ENCODE measurements at places on chromosomes 1 and 21.

- DNase-seq: no peak
Measured at GRCh38 chr1:20291645-20292084, 990 bp downstream of the VWA5B1 start.

DNA sequence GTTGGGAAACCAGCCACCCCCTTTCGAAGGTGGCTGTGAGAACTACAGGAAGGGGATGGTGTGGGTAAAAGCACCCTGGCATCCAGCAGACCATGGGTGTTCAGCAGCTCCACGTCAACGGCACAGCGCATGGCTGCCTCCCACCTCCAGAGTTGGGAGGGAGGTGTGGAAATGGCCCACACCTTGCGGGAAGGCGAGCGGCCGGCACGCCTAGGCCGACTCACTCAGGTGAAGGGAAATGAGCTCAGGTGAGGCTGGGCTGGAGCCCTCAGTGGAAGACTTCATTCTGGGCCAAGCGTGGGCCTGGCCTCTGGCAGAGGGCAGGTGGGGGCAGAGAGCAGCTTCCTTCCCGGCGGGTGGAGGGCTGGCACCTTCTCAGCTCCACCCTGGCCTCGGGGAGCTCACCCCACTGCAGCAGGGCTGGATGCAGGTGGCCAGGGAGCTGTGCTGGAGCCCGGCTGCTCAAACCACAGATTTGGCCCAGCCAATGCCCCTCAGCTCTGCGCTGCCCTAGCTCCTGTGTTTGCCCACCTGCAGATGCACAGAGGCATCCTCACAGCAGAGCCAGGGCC is 24.8 kb upstream of the ALDH4A1 start:
- DNase-seq: peak; percentile 43

- DNase-seq: no peak
Measured at GRCh38 chr1:86753700-86754099, 49.3 kb downstream of the SH3GLB1 start.

DNA sequence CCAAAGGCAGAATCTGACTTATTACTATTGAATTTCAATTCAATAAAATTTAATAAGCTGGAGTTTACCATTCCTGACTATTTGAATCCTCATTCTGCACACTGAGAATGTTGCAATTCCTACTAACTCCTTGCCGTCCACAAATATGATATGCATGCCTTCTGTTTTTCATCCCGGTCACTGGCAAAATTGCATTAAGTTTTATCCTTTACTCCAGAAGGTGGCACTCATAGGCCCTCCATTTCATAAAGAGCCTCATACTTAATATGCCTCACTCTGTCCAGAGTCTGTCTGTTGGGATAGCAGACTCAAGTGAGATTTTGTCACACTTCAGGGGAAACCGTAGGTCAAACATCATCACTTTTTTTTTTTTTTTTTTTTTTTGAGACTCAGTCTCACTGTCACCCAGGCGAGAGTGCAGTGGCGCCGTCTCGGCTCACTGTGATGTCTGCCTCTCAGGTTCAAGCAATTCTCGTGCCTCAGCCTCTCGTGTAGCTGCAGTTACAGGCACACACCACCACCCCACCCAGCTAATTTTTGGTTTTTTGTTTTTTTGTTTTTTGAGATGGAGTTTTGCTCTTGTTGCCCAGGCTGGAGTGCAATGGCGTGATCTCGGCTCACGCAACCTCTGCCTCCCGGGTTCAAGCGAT is 27.3 kb downstream of the F11R start:
- no peak for DNase-seq

DNA sequence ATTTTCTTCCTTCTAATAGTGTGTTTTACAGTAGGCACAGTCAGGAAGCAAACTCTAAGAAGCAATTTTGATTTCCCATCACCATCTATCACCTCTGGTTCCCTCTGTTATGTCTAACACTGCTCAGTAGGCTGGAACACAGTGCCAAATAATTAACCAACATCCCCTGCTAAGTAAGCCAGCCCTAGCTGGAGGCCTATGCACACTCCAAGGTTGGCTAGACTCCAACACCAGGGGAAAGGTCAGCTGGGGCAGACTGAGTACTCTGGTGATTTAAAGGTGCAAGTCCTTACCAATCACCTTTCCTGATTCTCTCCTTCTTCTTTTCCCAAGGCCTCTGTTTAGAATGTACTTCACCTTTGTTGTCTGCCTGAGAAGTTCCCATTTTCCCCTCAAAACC is 46.5 kb upstream of the BEND5 start:
- DNase-seq: no peak

GRCh38 chr1:2413495-2414296 is 1.3 kb upstream of the PEX10 start:
- no peak for DNase-seq

DNA sequence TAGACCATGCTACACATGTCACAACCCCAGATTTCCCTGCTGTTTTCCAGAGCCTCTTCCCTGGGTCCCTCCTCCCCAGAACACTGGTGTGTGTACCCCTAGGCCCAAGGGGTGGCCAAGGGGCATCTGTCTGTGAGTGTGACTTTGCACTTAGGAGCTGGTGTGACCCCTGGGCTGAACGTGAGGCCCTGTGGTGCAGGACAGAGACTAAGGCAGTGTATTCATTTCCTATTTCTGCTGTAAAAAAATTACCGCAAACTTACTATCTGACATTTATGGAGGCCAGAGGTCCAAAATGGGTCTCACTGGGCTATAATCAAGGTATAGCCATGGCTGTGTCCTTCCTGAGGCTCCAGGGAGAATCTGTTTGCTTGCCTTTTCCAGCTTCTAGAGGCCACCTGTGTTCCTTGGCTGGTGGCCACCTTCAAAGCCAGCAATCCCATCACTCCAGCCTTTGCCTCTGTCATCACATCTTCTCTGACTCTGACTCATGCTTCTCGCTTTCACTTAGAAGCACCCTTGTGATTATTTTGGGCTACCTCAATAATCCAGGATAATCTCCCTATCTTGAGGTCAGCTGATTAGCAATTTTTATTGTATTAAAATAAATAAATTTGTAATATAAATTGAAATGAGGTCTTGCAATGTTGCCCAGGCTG is 24.0 kb upstream of the ELOA start:
- no peak for DNase-seq

DNA sequence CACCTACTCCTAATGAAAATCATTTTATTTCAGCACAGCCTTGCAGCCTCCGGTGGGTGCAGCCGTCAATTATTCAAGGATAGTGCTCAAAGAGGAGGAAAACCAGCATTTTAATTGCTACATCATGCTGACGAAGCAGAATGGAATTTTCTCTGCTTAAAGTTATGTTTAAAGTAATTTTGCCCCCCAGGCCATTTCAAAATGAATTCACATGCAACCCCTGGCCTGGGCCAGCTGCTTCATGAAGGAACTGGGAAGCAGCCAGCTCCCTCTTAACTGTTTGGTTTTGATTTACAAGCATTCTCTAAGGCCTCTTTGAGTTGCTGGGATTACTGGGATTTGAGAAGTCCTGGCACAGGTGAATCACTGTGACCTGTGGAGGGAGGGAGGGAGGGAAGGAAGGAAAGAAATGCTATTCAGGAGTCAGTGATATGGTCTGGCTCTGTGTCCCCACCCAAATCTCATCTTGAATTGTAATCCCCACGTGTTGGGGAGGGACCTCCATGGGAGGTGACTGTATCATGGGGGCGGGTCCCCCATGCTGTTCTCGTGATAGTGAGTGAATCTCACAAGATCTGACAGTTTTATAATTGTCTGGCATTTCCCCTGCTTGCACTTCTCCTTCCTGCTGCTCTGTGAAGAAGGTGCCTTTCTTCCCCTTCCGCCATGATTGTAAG is 66.0 kb downstream of the PGBD5 start:
- no peak for DNase-seq

- no peak for DNase-seq
Measured at GRCh38 chr1:226967665-226968064, 27.6 kb downstream of the COQ8A start.

GRCh38 chr1:40755067-40755466 is 28.5 kb upstream of the KCNQ4 start:
- DNase-seq: no peak

DNA sequence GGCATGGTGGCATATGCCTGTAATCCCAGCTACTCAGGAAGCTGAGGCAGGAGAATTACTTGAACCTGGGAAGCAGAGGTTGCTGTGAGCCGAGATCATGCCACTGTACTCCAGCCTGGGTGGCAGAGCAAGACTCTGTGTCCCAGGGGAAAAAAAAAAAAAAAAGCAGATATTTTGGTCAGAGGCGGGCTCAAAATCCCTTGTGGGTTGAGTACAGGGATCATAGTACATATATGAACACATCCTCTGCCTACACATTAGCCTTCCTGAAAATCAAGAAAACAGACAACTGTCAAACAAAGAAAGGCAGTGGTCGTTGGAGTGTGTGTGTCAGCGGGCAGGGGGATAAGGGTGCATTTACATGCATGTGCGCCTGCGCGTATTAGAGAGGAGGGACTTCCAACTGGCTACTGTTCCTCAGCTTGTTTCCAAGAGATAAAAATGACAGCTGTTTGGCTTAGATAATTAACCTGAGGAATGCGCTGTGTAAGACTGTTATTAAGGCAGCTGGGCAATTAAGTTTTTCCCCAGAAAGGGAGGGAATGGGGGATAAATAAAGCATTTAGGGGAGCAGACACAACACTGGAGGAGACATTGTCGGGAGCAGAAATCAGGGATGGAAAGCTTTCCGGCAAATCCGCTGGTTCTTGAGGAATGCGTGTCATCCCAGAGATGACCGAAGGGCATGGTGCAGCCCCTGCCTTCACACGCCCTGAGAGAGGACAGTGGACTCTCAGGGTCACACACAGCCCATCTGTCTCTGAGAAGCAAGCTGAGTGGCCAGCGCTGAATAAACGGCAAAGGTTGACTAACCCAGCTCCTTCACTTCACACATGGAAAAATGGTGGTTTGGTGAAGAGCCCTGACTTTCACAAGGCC is 6.4 kb downstream of the LAMB3 start:
- DNase-seq: no peak

DNA sequence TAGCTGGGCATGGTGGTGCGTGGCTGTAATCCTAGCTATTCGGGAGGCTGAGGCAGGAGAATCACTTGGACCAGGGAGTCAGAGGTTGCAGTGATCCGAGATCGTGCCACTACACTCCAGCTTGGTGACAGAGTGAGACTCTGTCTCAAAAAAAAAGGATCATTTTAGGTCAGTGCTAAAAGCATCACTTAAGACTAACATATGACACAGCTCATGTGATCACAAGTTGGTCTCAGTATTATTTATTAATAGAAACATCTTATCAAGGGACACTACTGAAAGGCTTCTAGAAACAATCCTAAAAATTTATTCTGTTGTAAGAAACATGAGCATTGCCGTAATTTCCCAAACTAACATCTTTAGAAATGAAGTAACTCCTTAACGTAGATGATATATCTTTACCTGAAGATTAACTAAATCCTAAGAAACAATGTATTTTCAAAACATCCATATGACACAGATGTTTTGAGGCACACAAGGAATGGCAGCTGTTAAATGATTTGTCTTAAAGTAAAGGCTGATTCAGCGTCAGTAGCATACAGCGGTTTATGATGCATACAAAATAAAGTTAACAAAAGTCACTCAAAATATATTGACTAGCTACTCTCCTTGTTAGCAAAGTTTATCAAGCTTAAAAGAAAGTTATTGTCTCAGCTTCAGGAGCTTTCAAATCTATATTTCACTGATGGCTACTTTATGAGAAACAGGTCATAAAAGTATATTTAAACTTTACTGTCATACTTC is 2.6 kb downstream of the NIBAN1 start:
- DNase-seq: no peak

DNA sequence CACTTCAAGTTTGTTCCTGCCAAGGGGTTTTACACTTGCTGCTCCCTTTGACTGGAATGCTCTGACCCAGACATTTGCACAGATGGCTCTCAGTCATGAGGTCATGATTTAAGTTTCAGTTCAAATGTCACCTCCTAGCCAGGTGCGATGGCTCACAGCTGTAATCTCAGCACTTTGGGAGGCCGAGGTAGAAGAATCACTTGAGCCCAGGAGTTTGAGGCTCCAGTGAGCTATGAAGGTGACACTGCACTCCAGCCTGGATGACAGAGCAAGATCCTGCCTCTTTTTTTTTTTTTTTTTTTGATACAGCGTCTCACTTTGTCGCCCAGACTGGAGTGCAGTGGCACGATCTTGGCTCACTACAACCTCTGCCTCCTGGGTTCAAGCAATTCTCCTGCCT is 4.5 kb upstream of the ZMYM4 start:
- no peak for DNase-seq

- DNase-seq: no peak
Measured at GRCh38 chr1:32920833-32921232, 19.6 kb upstream of the TMEM54 start.

- DNase-seq: peak; percentile 59
Measured at GRCh38 chr1:53182111-53182593, 14.5 kb upstream of the CPT2 start.

- no peak for DNase-seq
Measured at GRCh38 chr21:39715804-39716397, 29.1 kb upstream of the IGSF5 start.
